Stimulated activated CD8-positive, alpha-beta memory T cell treated with anti-CD3 and anti-CD28 coated beads, Interleukin-4, amount 100 ng/mL, for 1 hour (primary cell): ENCODE measurements at places on chromosomes 4 and X.

GRCh38 chr4:102252171-102252570 is 93.1 kb downstream of the SLC39A8 start:
- no peak for DNase-seq

GRCh38 chrX:11787564-11787963 is 29.5 kb downstream of the MSL3 start:
- peak; percentile 42 for DNase-seq

- no peak for DNase-seq
Observed at GRCh38 chr4:176781739-176782100, 11.0 kb downstream of the VEGFC start.

DNA sequence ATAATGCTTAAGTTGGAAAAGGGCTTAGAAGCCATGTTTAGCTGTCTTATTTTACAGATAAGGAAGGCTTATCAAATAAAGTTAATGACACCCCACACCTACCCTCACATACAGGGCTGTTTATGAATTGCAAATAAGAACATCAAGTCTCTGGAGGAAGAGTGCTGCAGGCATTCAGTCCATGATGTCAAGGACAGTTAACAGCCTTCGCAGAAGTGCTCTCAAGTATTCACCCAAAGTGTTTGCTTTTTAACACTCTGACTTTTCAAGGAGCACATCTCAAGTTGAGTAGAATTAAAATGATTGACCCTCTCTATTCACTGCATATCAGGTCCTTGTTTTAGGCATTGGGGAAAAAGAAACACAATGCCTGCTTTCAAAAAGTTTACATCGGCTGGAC is 328.7 kb downstream of the LDB2 start:
- DNase-seq, result no peak

GRCh38 chrX:15043538-15043937 is 170.3 kb downstream of the MOSPD2 start:
- no peak for DNase-seq

GRCh38 chrX:53086464-53086863 is 4.3 kb downstream of the TSPYL2 start:
- no peak for DNase-seq
